Fibroblast of skin of back (primary cell): ENCODE measurements at places on chromosomes 13 and 19.

DNA sequence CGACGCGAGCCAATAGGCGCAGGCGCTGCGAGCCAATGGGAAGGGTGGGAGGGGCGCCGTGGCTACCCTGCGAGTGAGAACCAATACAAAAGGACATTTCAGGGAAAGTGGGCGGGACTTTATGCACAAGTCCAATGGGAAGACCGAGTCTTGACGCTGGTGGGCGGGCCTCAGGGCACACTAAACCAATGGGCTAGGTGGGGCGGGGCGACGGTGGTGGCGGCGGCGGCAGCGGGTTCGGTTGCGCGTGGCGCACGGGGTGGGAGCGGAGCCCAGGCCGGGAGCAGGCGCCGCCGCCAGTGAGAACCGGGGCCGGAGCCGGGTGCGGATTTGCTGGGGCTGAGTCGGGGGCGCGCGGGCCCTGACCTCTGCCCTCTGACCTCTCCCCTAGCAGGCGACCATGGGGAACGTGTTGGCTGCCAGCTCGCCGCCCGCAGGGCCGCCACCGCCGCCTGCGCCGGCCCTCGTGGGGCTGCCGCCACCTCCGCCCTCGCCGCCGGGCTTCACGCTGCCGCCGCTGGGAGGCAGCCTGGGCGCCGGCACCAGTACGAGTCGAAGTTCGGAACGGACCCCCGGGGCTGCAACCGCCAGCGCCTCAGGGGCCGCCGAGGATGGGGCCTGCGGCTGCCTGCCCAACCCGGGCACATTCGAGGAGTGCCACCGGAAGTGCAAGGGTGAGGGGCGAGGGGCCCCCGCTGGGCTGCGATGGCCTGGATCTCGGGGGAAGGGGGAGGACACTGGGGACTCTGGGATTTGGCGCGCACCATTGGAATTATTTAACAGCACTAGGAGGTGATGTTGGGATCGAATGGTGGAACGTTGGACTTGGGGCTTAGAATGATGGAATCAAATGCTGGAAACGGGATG lies at the start of gene TOMM40:
Gene TOMM40, plus strand, starts transcription at position 239 of the 867 bp plus-strand sequence. Its CDS starts 162 bp downstream, at position 401.
- peak; percentile 100 for DNase-seq

GRCh38 chr19:46866407-46867136 lies 5.8 kb downstream of the ARHGAP35 start:
- DNase-seq = peak; percentile 71

DNA sequence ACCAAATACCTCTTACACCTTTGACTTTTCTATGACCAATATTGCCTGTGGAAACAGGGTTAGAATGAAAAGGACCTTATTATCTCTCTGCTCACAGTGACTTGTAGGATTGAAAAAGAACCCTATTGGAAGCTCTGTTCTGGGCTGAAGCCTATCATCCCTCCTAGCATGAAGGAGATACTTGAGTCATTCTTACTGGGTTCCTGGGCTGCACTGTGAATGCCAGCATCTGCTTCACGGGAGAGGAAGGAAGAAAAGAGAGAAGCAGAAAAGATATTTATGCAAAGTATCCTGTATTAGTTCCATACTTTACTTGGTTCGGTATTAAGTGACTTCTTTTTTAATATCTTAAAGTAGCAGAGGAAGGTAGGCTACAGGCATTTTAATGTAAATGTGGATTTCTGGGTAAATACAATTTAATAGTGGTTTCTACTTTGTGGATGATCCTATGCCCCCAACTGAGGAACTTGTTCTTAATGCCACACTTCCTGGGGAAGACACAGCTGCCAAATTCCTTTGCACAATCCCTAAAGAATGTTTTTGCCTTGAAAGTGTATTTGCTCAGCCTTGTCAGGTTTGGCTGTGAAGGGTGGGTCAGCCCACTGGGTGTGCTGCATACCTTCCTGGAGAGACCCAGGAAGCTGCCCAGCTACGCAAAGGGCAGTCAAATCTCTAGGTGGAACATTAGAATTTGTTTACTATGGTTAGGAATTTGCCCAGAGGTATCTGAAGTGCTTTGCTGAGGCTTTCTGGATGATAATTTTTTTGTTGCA lies 13.7 kb upstream of the SCEL start:
- DNase-seq = peak; percentile 57

- DNase-seq = no peak
Measured at GRCh38 chr19:20607943-20608342, 42.4 kb upstream of the ZNF737 start.

DNA sequence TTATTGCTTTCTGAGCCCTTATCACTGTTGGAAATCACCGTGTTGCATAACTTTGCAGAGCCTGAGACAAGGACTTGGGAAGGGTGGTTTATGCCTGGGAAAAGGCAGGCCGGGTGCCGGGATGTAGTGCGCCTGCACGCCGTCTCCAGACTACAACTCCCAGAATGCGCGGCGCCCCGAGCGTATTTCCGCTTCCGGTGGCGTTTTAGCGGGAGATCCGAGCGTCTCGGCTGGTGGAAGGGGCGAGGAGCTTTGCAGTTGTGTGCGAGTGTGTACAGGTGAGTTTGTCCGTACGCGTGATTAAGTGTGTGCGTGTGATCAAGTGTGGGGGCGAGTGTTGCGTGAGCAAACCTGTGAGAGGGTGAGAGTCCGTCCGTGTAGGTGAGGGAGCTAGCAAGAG lies 75.4 kb downstream of the PEG3 start:
- peak; percentile 38 for DNase-seq

- DNase-seq = no peak
Measured at GRCh38 chr13:20395061-20395916, 130.4 kb downstream of the CRYL1 start.

GRCh38 chr13:71577127-71577526 lies 289.9 kb downstream of the DACH1 start:
- DNase-seq = no peak

DNA sequence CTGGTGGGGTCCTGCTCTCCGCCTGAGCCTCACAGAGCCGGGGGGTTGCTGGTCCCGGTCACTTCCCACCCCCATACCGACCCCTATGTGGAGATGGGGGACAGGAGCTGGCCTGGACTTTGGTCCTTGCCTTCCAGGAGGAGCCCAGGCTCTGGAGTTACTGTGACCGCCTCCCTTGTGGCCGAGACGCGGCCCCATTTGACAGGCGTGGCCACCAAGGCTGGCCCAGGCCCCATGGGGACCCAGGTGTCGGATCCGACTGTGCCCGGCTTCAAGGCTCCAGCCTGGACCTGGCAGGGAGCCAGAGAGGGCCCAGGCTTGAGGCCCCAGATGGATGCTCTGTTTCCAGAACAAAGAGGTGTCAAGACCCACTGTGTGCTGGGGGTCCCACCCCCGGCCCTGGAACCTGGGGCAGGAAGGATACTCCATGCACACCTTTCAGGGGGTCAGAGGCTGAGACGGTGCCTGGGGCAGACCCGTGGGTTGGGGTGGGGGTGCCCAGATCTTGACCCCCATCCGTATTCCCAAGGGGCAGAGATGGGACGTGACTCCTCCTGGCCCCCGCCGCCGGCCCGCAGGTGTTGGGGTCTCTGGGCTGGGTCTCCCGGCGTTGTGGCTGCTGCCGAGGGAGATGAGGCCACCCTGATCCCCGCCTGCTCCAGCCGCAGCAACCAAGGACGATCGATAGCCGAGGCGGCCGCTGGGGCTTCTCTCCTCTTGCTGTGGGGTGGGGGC lies 47.8 kb upstream of the TCF3 start:
- no peak for DNase-seq

- DNase-seq = no peak
Measured at GRCh38 chr13:80101040-80101439, 239.9 kb downstream of the SPRY2 start.

- DNase-seq = no peak
Measured at GRCh38 chr19:7637374-7638256, 705 bp downstream of the STXBP2 start.

GRCh38 chr13:74774264-74774663 lies 640.1 kb upstream of the KLF12 start:
- DNase-seq = peak; percentile 77

- DNase-seq = no peak
Measured at GRCh38 chr19:47243364-47243775, 12.4 kb upstream of the BBC3 start.

DNA sequence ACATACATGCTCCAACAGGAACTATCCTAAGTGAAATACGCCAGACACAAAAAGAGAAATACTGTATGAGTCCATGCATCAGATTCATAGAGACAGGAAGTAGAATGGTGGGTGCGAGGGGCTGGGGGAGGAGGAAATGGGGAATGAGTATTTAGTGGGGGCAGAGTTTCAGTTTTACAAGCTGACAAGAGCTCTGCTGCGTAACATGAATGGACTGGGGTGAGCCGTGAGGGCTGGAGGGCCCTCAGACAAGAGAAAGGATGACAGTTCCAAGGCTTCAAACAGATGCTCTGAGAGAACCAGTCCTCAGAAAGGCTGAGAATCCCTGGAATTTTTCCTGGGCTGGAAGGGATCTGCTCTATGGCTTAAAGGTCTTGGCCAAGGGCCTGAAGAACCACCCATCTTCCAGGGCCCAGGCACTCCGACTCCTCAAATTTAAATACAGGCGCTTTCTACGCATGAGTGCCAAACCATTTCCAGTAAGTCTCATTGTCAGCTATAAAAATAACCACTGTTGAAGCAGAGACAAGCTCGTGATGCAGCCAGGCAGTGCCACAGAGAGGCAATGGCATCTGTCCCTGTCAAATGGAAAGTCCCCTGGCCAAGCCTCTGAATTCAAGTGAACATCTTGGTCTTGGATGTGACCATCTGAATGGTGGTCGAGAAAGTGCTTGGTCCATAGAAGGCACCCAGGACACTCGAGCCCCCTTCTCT lies 17.5 kb downstream of the KLF2 start:
- DNase-seq = peak; percentile 46

- no peak for DNase-seq
Measured at GRCh38 chr13:98405107-98405571, 171.8 kb downstream of the STK24 start.

DNA sequence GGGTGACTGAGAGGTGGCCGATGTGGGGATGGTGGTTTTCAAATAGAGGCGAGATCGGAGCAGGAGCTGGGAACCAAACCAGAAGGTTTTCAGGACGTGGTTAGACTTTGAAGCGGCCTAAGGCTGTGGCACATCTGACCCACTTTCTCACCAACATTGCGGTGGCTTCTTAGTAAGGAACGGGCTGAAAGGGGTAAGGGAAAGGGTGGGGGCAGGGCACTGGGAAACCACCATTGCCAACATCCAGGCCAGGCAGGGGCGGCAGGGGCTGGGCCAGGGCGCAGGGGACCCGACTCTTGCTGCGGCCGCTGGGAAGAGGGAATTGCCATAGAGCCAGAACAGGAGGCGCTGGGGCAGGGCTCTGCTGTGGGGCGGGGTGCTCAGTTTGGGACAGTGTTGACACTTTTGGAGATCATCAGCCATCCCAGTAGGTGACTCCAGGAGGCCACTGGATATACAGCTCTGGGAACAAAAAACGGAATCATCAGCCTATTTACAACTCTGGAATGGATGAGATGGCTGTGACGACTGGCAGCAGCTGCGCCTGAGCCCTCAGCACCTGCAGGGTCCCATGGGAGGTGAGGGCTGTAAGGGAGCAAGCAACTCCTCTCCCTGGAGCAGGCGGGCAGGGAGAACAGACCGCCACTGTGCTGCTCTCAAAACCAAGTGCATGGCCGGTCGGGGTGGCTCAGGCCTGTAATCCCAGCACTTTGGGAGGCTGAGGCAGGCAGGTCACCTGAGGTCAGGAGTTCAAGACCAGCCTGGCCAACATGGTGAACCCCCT lies 52.2 kb downstream of the IRS2 start:
- no peak for DNase-seq

GRCh38 chr19:18591735-18592385 lies 3.3 kb downstream of the REX1BD start:
- DNase-seq = peak; percentile 19

DNA sequence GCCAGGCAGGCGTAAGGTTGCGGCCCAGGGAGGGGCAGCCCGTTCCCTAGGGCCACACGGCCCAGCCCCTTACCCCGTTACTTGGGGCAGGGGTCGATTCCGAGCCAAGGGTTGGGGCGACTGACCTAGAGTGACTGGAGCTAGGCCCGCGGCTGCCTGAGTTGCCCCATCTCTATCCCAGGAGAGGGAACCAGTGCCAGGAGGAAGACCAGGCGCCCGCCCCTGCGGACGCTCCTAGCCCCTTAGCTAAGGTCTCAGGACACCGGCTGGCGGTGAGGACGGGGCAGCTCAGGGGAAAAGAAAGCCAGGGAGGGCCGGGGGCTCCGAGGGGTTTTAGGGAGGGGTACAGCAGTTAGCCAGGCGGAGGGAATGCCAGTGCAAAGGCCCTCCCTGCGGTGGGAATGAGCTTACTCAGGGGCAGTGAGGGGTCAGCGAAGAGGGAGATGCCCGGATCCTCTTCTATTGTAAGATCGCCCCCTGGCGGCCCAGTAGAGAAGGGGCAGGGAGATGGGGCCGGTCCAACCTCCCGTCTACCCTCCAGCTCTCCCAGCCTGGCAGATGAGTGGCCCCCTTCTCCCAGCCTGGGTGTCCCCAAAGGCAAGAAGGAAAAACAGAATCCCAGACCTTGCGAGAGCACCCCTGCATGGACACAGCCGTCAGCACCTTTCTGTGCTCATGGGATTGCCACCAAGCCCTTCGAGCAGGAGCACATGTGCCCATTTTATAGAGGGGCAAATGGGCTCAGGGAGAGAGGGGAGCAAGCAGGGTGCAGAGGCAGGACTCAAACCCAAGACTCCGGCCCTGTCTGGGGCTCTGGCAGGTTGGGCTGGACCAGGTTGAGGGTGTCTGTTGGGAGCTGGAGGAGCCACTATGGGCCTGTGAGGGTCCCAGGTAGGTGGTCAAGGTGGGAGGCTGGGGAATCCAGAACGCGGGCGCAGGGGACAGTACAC lies 16.3 kb downstream of the CILP2 start:
- DNase-seq = peak; percentile 40

DNA sequence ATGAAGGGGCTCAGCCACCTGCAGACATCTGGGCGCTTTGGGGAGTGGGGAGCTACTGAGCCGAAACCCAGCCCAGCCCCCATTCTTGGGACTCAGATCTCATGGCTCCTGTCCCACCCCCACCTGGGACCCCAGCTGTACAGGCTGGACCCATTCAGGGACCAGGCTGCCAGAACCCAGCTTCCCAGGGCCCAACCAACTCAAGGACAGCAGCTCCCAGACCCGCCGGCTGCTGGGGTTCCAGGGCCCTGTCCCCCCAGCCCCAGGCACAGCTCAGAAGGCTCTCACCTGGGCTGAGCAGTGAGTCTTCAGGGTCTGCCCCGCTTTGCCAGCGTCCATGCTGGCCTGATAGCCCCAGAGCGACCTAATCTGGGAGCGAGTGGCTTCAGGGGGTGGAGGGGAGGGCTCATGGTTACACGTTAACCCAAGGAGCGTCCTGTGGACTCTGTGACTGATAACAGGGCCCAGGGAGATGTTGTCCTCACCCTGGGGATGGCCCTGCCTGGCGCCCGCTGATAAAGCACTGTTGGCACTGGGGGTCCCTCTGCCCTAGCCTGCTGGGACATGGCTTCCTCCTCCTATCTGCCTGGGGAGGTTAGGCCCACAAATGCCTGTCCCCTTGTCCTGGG lies at the start of gene TMEM86B:
Gene TMEM86B, minus strand, starts transcription at position 361 of the 629 bp plus-strand sequence. Its CDS starts 22 bp downstream, at position 339.
- no peak for DNase-seq

DNA sequence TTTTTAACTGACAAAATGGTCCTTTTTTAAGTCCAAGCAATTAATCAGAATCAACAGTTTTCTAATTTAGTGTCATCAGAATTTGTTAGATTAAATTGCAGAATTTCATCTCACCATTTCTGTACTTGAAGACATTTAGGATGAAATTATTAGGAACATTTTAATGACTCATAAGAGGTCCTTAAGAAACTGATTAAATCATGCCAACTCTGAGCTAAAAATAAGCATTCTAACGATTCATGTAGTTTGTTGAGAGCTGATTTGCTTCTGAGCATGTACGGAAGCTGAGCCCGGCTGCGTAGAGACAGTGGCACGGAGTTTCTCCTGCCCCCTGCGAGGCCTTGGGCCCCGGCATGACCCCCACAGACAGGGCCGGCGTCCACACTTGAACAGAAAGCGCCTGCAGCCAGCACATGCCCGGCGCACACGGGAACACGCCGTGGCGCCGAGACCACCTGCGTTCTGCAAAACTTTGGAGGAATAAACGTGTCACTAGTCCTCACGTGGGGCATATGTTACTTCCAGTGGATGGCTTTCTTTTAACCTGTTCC lies 89.7 kb upstream of the MCF2L start:
- no peak for DNase-seq
